ENCODE measurements at places on chromosomes 3 and 15.

DNA sequence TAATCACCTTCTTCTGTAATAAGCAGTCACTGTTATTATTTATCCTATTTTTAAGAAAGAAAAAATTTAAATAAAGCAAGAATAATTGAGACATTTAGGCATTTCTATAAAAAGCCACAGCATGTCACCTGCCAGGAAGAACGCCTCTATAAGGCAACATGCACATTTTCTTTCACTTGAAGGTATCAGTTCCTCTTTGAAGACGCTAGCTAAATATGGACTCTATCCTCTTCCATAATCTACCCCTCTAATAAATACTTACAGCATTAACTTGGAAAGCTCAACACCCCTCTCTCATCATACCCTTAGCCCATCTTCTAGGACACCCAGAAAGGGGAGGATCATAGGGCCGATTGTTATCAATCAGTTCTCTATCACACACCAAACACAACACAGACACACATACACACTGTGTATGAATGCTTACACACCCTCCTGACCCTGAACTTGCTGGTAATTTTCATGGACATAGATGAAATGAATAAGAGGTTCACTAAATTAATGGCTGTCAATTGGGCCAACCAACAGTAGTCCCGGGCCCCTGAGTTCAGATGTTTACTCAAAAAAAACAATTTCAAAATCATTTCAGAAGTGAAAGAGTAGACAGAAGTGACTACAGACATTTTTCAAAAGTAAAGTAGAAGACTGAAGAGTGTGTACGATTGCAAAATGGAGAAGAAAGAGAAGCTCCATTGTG lies 102.5 kb downstream of the ZMAT3 start:
- DNase-seq: no peak

DNA sequence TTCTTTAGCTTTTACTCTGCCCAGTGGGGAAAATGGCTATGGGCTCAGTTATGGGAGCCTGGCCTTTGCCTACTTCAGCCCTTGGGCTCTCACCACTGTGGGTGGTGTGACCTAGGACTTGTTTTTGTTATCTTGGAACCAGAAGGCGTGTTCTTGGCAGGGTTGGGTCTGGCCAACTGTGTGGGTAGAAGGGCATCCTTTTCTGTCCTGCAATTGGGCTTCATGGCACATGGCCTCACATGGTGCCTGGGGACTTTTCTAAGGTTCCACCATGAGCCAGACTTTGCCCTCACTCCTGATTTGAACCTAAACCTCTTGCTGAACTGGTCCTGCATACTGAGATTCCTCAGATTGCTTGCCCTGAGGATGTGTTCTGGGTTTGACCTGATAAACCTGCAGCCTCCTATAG lies 1.7 kb downstream of the GLYCTK start:
- no peak for DNase-seq

GRCh38 chr3:101796077-101796680 lies 17.2 kb downstream of the NXPE3 start:
- no peak for DNase-seq

GRCh38 chr3:10745392-10745791 lies 70.6 kb upstream of the SLC6A11 start:
- DNase-seq: no peak

DNA sequence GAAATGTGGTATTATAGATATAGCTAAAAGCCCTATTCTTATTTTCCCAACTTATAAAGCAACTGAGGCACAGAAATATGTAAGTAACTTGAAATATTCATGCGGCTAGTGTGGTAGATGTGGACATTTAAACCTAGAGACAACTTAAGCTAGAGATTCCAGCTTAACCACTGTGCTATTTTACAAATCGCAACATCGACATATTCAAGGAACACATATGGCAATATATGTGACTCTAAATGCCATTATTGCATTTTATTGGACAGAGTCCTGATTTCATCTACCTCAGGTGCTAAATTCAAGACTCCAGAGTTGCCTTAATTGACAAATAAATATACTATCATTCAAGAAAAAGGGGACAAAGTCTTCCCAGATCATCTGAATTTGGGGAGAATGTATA lies 442.3 kb downstream of the NLGN1 start:
- DNase-seq: no peak

DNA sequence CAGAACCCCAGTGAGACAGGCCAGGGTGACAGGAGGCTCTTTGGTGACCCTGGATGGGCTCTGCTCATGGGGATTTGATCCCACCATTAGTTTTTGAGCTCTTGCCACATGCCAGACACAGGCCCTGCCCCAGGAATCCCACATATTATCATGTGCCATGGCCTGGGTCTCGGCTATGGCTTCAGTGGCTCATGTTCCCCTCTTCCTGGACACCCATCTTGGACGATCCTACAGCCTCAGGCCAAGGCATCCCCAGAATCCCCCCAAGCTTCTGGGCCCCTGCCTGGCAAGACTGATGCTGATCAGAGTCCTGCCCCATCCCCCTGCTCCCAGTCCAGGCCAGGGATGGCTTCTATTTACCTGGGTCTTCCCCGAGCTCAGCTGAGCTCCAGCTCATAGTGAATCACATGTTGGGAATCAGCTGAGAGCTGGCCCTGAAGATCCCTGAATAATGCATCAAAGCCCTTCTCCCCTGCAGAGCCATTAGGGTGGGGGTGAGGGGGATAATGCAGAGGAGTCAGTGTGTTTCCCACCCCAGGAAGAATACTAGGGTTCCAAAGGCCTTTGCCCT lies 50.9 kb upstream of the CHRNB4 start:
- no peak for DNase-seq

DNA sequence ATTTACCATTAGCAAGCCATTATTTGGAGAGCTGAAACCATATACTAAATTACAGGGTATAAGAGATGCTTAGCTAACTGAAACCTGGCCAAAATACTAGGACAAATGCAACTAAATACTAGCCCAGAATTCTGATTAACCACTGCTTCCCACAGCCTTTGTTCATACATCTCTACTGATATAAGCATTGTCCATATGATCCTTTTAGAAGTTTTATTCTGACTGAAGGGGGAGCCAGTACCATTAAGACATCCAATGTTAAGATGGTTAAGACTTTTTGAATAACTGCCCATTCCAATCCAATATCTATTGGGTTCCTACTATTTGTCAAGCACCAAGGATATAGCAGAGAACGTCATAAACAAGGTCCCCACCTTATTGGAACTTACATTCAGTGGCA lies 421.3 kb downstream of the FOXP1 start:
- DNase-seq: no peak

GRCh38 chr3:67460841-67461510 lies 193.4 kb downstream of the SUCLG2 start:
- DNase-seq: no peak

DNA sequence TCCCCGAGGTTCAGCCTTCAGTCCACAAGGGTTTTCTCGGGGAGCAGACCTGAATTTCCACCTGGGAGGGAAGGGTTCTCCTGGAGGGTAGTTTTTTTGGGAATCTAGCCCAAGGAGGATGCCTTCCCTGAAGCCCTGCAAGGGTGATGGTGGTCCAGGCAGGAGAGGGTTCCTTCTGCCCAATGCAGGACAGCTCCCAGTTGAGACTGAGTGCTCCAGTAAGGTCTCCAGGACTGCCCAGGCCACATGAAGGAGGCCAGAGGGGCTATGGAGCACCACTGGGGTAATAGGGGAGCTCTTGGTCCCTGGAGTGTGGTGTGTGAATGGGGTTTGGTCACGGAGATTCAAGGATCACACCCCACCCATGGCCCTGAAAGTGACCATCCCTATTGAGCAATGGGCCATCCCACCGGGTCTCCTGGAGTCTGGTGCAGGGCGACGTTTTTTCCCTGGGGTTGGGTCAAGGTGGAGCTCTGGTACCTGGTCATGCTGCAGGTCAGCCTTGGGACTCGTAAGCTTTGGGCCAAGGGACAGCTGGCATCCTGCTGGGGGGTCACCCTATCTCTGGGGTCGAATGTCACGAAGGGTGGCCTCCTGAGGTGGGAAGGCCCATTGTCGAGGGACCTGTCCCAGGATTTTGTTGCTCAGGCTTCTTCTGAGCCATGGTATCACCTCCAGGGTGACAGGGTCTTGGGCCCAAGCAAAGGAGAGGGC lies 196.5 kb downstream of the UBE3A start:
- DNase-seq: no peak

- DNase-seq: no peak
Observed at GRCh38 chr15:73680549-73680948, 3.6 kb upstream of the CD276 start.

DNA sequence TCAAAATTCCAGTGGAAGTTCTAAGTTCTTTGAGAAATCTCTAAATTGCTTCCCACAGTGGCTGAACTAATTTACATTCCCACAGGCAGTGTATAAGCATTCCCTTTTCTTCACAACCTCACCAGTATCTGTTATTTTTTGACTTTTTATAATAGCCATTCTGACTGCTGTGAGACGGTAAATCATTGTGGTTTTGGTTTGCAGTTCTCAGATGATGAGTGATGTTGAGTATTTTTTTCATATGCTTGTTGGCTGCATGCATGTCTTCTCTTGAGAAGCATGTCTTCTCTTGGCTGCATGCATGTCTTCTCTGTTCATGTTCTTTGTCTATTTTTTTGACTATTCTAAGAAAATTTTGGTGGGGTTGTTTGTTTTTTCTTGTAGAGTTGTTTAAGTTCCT lies 499.6 kb upstream of the CCDC54 start:
- DNase-seq: no peak

DNA sequence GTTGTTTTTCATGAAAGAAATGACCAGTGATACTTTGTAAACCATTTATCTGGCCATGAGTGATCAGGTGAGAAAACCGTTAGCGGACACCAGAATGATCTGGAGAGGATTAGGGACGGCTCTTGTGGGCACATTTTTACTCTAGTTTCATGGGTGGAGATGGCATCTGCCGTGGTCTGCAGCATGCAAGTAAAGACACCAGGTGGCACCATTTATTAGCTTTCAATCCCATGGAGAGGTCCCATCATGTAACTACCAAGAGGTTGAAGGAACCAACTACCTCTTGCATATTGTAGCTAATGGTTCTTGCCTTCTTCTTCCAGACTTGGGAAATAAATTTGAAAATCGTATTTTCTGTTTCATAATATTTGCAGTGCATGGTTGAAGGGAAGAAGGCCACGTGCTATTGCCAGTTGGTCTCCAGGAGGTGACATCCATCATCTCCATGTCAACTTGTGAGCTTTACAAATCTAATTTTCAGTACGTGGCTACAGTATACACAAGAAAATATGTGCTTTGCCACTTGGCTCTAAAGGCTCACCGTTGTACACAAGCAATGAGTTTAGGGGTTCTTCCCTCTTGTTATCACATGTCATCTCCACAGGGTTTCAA lies 1.5 kb upstream of the MAPKBP1 start:
- DNase-seq: peak; percentile 75

- no peak for DNase-seq
Observed at GRCh38 chr3:8579096-8579495, 65.5 kb downstream of the SSUH2 start.

DNA sequence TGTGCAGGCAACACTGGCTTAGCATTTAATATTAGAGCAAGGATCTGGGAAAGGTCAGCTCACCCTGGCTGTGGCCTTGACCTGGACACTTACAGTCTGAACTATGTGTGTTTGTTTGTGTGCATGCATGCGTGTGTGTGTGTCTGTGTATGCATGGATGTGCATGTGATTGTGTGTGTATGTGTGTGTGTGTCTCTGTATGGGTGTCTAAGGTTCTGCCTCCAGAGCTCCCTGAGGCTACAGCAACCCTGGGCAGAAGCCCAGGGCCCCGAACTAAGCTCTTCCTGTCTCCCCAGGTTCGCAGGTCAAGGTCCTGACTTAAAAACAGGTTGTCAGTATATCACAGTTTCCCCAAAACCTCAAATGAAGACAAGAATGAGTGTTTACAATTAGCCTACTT lies 51.3 kb downstream of the SUSD5 start:
- no peak for DNase-seq

DNA sequence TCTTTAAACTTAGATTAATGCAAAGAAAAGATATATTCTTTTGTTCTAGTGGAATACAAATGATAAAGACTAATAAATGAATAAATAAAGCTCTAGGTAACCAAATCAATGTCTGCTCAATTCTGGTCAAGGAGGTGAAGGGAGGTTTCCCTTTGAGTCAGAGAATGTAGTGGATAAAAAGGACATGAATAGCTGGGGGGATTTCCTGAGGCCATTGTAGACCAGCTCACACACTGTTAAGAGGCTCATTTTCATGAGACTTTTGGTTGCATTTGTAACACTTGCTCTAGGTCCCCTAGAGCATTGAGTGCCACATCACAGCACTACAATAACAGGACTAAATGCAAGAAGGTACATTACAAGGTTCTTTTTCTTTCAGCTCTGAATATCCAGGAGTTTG lies 170.7 kb downstream of the TIGIT start:
- no peak for DNase-seq

DNA sequence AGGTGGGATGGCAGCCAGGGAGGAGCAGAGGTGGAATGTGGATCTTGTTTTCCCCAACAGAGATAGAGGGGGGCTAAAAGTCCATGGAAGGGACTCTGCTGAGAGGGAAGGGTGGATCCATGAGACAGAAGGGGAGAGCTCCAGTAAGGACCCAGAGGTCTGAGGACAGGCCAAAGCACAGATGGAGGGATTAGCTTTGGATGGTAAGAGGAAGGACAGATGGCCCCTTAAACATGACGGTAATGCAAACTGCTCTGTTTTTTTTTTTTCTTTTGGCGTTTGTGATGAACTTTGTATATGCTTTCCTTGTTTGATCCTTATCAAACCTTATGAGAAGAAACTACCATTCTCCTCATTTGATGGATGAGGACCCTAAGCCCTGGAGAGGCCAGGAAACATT lies 96.2 kb downstream of the IGF1R start:
- no peak for DNase-seq

DNA sequence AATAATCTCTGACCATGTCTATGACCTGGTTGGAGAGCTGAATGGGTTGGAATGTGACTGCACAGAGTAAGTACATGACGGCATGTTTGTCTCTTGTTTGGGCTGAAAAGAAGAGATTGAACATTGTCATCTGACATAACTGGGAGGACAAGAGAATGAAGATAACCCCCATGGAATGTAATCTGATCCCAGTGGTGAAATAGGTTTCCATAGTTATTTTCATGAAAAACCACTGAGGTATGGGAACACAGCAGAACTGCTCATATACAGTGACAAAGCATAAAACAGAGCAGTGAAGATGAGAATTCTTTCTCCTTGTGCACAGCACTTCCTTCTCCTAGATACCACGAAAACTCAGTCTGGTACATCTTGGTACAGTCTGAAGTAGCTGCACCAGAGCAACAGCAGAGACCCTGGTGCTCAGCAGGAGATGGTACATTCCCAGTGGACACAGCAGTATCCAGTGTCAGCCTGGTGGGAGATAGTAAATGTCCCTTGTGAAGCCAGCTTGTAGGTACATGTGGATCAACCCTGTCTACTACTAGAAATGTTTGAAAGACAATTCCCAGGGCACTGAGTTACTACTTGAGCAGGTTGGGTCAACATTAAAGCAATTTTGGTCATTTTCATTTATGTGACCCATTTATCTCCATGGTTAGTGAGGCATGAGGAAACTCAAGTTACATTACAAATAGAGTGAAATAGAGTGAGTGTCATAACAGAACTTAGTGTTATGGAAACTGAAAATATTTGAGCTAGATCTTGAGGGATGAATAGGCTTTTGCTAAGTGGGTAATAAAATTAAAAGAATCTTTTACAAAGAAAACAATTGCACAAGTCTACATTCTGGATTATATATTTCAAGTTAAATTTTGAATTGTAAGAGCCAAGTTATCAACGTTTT lies 178.3 kb downstream of the SUCNR1 start:
- DNase-seq: peak; percentile 18

- DNase-seq: no peak
Observed at GRCh38 chr15:90642464-90643300, 74.5 kb upstream of the BLM start.

GRCh38 chr3:152291649-152292066 lies 22.9 kb downstream of the MBNL1 start:
- no peak for DNase-seq

- DNase-seq: no peak
Observed at GRCh38 chr3:9870978-9871377, 9.1 kb downstream of the CIDEC start.

Data from AG08396 (cell line).